ENCODE measurements at places on chromosomes 5 and 9. TPM values are rescaled to one million over a fixed set of nuclear protein-coding genes. Genes with fewer than 3 reads are reported as not detected.

NUTM2F gene
- not detected for total RNA-seq

CTSV gene
- 10.2 TPM for total RNA-seq

TLE4 gene
- 69.1 TPM for total RNA-seq

NFIL3 gene
- 40.4 TPM for total RNA-seq

BNIP1 gene
- total RNA-seq = 14.1 TPM

IL3 gene
- not detected for total RNA-seq

FRMD3 gene
- total RNA-seq = 0.98 TPM

PCDHB9 gene
- total RNA-seq = 0.54 TPM

C5orf58 gene
- not detected for total RNA-seq

RCL1 gene
- total RNA-seq = 21.2 TPM

GDNF gene
- under 0.01 TPM for total RNA-seq

CSF2 gene
- total RNA-seq = not detected

ADRA1B gene
- total RNA-seq = 13.7 TPM

HOMER1 gene
- total RNA-seq = 9.0 TPM

FOXD4L4 gene
- total RNA-seq = 0.43 TPM

GFI1B gene
- under 0.01 TPM for total RNA-seq

OR1L1 gene
- not detected for total RNA-seq

NEUROG1 gene
- total RNA-seq = not detected

IL6ST gene
- total RNA-seq = 96.2 TPM

GABRA1 gene
- total RNA-seq = not detected

LNPEP gene
- 71.5 TPM for total RNA-seq

ARL14EPL gene
- total RNA-seq = not detected

ADAMTSL2 gene
- total RNA-seq = not detected

FCHSD1 gene
- 43.6 TPM for total RNA-seq

INSL4 gene
- total RNA-seq = not detected

HAPLN1 gene
- not detected for total RNA-seq

DOK3 gene
- total RNA-seq = 3.5 TPM

FNBP1 gene
- total RNA-seq = 40.4 TPM

C9 gene
- not detected for total RNA-seq

KIF12 gene
- not detected for total RNA-seq

CCNO gene
- not detected for total RNA-seq

TERT gene
- total RNA-seq = not detected

FAM221B gene
- total RNA-seq = not detected

CANX gene
- total RNA-seq = 620 TPM

SLC34A1 gene
- 0.39 TPM for total RNA-seq

CCDC180 gene
- total RNA-seq = 11.4 TPM

OGN gene
- not detected for total RNA-seq

PHF24 gene
- 0.39 TPM for total RNA-seq

All from placental epithelial cell (primary cell).